ENCODE measurements at places on chromosomes 13 and 19.

DNA sequence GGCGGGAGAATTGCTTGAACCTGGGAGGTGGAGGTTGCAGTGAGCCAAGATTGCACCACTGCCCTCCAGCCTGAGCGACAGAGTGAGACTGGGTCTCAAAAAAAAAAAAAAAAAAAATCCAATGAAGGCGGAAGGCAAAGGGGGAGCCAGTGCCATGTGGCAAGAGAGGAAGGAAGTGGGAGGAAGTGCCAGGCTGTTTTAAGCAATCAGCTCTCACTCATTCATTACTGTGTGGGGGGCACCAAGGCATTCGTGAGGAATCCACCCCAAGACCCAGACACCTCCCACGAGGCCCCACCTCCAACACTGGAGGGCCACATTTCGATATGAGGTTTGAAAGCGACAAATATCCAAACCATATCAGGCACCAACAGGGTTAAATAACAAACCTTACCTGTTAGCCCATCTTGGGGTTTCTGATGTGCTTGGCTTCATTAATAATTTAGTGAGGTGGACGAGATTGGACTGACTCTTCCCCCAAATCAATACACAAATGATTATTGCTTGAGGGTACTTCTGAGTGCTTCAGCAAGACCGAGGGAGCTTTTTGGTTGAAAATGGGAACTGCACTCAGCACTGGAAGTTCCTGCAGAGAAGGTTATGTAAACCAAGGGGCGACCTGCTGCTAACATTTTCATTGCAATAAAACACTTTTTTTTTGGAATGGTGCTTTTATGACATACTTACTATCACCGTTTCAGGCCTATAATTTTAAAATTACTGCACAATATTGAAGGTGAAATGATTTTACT lies 7.5 kb upstream of the LRP3 start:
- no peak for DNase-seq

DNA sequence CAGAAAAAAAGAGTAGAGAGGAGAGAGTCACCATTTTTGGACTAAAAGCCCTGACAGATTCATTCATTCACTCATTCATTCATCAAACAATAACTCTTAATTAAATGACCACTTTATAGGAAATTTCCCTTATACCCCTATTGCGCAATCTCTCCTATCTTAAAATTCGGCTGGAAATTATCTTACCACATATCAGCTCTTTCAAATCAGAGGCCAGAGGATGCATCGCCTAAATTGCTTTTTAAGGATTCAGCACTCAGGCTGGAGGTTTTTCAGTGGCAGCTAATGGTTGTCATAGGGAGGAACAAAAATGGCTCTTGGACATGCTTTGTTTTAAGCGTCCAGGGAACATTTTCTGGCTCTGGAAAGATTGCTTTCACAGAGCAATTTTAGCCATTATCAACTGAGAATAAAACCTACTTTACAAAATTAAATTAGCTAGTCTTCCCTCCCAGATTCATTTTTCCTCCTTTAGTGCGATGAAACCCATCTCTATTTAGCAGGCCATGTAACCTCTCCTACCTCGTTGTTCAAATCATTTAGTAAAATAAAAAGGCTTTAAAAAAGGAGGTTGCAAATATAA lies 115.2 kb downstream of the OLFM4 start:
- DNase-seq, result no peak

DNA sequence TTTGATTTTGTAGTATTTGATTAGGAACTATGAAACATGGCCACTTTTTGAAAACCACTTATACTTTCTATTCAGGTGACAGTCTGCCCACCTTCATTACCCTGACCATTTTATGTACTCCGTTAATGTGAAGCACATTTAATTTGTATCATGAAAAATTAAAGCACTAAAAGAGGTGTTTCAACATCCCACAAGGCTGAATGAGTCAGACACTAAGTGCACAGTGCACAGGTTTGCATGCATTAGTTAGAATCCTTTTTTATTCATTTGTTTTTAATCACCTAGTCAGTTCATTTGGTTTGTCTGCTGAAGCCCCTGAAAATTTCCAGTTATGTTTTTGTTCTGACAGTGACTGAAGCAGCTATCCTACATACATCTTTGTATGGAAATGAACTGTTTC lies 271.0 kb downstream of the SLITRK5 start:
- DNase-seq, result no peak

DNA sequence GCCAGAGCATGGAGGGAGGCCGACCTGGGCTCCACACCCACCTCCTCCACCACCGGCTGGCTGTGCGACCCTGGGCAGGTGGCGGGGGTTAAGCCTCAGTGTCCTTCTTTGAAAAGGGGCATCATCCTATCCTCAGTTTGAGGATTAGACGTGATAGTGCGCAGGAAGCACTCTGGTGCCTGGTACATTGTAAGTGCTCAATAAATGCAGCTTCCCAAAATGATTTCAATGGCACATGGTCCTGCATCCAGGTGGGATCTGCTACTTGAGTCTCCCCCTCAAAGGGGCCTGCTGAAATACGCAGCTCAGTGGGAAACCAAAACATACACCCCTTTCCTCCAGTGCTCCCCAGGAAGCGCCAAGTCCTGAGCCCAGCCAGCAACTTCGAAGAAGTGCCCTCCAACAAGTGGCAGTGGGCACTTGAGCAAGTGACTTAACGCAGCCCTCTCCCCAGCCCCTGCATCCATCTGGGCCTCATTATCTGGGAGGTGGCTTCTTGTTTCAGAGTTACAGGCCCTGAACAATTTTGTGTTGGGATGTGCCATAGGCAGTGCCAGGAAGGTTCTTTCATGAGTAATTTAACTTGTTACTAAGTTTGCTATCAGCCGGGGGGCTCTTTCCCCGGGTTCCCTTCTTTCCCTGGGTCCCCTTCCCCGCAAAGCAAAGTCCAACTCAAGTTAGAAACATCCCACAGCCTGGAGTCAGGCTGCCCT lies 17.9 kb downstream of the ACTN4 start:
- DNase-seq, result no peak

DNA sequence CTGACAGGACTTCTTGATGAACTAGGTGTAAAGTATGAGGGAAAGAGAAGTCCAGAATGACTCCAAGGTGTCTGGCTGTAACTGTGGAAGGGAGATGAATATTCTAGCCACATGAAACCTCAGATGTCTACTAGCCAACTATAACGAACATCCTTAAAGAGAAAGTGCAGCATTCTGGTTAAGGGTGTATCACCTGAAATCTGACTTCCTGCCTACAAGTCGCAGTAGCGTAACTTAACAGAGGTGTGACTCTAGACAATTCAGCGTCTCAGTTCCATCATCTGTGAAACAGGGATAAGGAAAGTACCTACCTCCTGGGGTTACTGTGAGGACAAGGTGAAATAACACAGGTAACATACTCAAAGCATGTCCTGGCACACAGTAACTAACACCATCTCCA lies 145.7 kb upstream of the FBXL3 start:
- no peak for DNase-seq

DNA sequence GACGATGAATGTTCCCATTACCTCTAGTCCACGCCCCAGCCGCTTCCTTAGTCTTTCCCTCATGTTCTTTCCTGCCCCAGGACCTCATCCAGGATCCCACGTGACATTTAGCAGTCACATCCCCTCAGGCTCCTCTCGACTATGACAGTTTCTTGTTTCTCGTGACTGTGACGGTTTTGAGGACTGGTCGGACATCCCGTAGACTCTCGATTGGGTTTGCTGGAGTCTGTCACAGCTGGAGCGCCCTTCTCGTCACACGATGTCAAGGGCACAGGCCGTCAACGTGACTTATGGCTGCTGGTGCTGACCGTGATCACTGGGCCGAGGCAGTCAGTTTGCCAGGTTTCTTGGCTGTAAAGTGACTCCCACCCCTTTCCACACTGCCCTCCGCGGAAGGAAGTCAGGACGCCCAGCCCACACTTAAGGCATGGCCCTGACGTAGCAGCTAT lies 22.8 kb downstream of the ELAVL1 start:
- no peak for DNase-seq

GRCh38 chr19:6988257-6988656 lies 33.0 kb downstream of the MBD3L2B start:
- DNase-seq, result no peak

DNA sequence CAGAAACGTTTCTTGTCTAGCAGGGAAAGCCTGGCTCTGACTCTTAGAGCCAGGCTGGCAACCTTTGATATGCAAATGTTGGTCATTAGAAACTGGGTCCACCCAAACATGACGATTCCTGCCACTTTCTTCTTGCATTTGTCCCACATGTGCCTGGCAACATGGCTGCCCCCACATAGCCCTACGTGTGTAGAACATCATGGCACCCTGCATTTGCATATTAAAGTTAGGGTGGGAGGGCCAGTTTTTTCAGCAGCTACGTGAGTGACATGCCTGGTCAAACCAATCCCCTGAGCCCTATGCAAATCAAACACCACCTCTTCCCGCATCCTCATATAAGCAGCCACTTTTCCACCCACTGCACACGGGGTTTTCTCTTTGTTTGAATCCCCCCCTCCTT lies 95.0 kb downstream of the LIG4 start:
- DNase-seq, result no peak

- DNase-seq, result no peak
These were observed 12.3 kb upstream of the DNMT1 start for GRCh38 chr19:10207026-10207425.

DNA sequence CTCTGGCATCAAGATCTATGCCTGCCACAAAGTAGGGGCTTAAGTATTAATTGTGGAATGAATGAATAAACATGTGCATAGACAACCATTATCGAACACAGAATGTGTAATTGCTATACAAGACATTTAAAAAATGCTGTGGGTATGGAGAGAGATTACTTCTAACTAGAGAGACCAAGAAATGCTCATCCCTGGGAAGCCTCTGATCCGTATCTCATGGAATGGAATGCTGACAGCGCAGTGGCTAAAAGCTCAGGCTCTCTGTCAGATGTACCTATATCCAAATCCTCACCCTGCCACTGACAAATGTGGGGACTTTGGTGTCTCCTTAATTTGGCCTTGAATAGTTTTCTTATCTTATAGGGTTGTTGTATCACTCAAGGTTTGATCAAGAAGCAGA lies 22.7 kb upstream of the MBNL2 start:
- DNase-seq, result no peak

- DNase-seq, result no peak
These were observed 254.7 kb upstream of the SGCG start for GRCh38 chr13:22925881-22926747.

GRCh38 chr13:43473437-43473836 lies 313.3 kb downstream of the ENOX1 start:
- DNase-seq, result no peak

DNA sequence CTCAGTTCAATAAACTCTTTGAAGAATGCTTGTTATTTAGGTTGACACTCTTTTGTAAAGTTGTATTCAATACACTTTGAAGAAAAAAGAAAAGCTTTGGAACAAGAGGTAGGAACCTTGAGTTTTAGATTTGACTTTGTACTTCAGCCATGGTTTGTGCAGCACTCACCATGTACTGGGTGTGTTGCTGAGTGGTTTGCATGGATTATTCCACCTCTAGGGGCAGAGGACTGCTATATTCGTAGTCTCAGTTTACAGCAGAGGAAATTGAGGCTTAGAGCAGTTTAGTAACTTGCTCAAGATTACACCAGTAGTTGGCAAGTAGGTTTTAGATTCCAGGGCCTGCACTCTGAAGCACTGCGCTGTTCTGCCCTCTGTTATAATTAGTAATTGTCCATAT lies 68.8 kb downstream of the DNAJC3 start:
- no peak for DNase-seq

GRCh38 chr19:39160523-39160861 lies 34.9 kb downstream of the PAK4 start:
- no peak for DNase-seq

DNA sequence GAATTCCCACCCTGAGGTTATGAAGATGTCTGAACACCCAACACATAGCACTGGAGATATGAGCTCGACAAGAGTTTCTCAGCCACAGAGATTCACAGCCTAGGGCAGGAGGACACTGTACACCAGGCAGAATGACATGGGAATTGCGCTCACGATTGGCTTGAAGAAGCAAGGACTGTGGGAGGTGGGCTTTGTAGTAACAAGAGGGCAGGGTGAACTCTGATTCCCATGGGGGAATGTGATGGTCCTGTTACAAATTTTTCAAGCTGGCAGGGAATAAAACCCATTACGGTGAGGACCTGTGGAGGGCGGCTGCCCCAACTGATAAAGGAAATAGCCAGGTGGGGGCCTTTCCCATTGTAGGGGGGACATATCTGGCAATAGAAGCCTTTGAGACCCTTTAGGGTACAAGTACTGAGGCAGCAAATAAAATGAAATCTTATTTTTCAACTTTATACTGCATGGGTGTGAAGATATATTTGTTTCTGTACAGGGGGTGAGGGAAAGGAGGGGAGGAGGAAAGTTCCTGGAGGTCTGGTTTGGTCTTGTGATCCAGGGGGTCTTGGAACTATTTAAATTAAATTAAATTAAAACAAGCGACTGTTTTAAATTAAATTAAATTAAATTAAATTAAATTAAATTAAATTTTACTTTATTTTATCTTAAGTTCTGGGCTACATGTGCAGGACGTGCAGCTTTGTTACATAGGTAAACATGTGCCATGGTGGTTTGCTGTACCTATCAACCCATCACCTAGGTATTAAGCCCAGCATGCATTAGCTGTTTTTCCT lies 7.0 kb downstream of the KLK3 start:
- no peak for DNase-seq

- no peak for DNase-seq
These were observed 56.5 kb downstream of the DCLK1 start for GRCh38 chr13:36074659-36075058.

DNA sequence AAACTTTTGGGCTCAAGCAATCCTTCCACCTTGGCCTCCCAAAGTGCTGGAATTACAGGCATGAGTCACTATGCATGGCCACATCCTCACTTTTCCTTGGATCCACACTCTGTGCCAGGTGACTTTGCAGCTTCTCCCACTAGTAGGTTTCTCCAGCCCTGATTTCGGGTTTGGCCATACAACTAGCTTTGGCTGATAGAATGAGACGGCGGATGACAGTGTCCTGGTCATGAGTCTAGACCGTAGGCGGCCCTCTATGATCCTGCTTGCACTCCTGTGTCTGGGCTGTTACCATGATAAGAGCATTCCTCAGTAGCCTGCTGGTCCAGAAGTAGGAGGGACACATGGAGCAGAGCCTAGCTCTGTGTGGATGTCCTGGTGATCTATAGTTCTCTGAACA lies 112.5 kb upstream of the KL start:
- no peak for DNase-seq

- no peak for DNase-seq
These were observed 29.9 kb downstream of the LAIR2 start for GRCh38 chr19:54532528-54532927.
